ENCODE measurements at places on chromosomes 4 and X.

GRCh38 chr4:95465010-95465409 is 83.8 kb downstream of the UNC5C start:
- DNase-seq: no peak

DNA sequence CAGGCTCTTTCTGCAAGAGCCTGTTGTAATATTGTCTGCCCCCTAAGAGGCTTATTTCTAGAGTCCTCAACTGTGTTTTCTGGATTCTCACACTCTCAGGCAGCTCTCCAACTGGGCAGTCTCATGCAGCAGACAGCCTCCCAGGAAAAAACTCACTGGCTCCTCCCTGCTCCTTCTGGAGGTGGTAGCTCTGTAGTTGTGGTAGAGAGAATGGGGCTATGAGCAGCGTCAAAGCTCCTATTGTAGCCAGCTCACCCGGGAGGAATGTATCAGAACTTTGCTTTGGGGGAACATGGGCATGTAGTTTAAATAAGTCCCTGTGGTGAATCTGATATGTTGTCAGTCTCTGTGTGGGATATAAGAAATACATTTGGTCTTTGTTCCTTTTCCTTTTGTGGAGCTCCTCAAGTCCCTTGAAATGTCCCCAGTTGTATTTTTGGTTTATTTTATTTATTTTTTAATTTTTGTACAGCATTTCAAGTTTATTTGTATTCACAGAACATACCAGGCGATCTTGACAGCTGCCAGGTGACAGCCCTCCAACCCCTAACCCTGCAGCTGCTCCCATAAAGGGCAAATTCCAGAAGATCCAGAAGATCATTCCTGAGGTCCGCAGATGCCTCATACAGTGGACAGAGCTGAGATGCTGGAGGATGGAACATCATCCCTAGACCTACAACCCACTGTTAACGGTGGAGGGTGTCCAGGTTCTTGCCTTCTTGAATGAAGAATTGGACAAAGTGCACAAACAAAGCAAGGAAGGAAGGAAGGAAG is 45.7 kb downstream of the TRIM61 start:
- DNase-seq: no peak

GRCh38 chr4:61162116-61162515 is 38.0 kb upstream of the ADGRL3 start:
- DNase-seq: no peak

DNA sequence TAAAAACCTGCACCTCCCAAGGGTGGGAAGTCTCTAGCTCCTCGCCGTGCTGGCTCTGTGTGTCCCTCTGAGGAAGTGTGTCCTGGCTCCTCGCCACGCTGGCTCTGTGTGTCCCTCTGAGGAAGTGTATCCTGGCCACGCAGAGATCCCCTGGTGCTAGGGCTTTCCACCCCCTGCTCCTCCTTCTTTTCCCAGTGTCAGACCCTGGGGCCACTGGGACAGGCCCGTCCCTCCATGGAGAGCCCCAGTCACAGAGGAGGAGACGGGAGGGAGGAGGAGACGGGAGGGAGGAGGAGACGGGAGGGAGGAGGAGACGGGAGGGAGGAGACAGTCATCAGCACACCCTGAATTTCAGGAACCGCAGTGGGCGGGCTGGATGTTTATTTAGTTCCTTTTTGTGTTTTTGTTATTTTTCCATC is 53.8 kb upstream of the HGFAC start:
- DNase-seq: no peak

- no peak for DNase-seq
Measured at GRCh38 chrX:68084765-68085164, 348.5 kb downstream of the OPHN1 start.

GRCh38 chrX:70174754-70175153 is 2.5 kb upstream of the DGAT2L6 start:
- no peak for DNase-seq

DNA sequence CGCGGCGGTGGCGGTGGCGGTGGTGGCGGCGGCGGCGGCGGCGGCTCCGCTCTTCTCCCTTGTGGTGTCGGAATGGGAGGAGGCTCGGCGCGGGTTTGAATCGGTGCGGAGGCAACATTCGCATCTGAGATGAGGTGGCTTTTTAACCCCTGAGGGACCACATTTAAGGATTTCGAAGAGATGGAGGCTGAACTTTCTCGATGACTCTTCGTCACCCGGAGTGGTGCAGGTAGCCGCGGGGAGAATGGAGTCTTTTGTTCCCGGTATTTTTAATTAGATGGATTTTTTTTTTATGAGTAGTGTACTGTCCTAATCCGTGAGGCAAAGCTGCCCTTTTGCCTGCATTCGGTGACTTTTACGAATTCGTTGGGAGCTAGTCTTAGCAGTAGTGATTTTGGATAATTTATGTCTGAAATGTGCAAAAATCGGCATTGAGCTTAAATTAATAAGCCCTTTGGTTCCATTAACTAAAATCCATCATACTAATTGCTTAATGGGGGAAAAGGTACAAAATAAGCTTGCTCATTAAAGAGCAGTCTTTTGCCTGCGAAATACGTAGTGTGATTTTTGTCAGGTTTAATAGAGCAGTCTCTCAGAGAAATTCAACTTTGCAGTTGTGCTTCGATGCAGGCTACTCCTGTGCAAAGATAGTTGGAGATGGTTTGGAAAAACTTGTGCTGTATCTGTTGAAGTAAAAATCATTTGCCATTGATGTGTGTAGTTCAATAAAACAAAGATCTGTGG is 206.2 kb downstream of the TENM3 start:
- no peak for DNase-seq

DNA sequence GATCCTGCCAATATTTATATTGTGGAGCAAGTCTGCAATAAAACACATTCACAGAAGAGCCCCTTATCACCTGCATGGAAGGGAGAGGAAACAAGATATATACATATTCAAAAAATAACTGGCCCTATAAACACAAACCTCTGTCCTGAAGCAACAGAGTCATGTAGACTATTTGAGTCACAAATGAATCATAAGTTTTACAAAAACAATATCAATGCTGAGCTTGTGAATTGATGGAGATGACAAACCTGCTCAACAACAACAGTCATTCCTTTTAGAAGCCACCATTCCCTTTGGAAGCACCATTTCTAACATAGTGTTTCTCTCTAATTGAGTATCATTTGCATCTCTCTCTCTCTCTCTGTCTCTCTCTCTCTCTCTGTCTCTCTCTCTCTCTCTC is 313.9 kb downstream of the MID1IP1 start:
- no peak for DNase-seq

DNA sequence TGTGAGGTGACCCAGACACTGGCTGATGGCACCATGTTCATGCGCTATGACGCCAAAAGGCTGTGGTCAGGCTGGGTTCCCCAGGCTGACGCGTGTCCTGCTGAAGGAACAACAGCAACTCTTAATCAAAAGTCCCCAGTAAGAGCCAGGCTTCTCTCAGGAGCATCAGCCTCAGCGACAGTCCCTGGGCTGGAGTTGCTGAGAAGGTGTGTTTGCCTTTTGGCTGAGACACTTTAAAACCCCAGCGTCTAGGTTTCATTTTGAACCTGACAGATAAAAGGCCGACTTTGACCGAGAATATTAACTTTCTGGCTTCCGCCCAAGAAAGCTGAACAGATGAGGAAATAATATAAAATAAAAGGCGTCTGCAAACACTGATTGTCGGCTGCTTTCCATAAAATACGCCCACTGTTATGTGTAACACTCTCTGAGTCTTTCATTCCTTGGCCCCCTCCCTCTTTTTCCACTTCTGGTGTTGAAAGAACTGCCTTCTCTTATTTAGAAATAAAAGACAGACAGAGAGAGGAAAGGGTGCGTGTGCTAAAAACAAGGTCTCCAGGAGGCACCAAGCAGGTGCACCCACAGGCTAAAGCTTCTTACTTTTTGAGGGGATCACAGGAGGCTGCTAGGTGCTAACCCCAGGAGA is 373.6 kb downstream of the MID1IP1 start:
- DNase-seq: no peak

- no peak for DNase-seq
Measured at GRCh38 chr4:105666693-105667092, 41.8 kb downstream of the INTS12 start.

- DNase-seq: no peak
Measured at GRCh38 chr4:118911238-118911703, 22.6 kb downstream of the SYNPO2 start.
